ENCODE measurements at places on chromosomes 6 and 20. TPM values are rescaled to one million over a fixed set of nuclear protein-coding genes. Genes with fewer than 3 reads are reported as not detected.

The AGPAT4 gene
- 8.6 TPM for total RNA-seq

DNA sequence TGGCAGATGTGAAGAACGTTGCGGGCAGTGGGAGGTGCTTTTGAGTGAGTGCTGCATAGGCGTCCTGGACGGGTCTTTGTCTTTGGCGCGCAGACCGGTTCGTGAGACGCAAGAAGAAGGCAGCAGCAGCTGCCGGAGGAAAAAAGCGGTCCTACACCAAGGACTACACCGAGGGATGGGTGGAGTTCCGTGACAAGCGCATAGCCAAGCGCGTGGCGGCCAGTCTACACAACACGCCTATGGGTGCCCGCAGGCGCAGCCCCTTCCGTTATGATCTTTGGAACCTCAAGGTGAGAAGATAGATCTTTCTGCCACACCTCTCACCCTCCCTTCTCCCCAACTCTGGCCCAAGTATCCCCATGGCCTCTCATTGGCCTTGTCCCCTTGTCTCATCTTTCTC lies 1.1 kb downstream of the ABT1 start:
- no peak for DNase-seq

GRCh38 chr6:80165143-80165542 lies 58.7 kb downstream of the BCKDHB start:
- no peak for DNase-seq

The AIF1 gene
- 0.33 TPM for total RNA-seq

The SLC17A1 gene
- total RNA-seq = not detected

The IL17F gene
- not detected for total RNA-seq
